EH (cell line): ENCODE measurements at places on chromosomes 12 and 14.
A peak's percentile ranks its signal among the peaks of the same experiment; 100 is the strongest.

GRCh38 chr12:54195080-54195736 lies 6.4 kb upstream of the SMUG1 start:
- DNase-seq: no peak

- peak; percentile 37 for DNase-seq
Measured at GRCh38 chr12:121678716-121679300, 9.4 kb upstream of the MORN3 start.

DNA sequence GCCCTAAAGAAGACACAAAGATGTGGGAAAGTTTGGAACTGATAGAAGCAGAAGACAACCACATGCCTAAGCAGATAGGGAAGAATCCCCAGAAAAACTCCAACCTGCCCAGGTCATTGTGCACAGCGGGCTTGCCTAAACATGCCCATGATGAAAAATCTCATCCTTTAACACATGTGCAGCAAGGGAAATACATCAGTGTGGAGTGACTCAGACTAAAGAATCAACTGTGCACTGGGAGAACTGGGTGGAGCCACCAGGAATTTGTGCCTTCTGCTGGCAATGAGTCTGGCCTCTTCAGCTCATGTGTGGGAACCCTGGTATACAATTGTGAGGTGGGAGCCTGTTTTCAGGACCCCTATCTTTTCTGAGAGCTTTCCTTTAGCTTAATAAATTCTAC lies 398.5 kb downstream of the FSCB start:
- DNase-seq: no peak

GRCh38 chr14:104864267-104865080 lies 594 bp upstream of the CEP170B start:
- DNase-seq: no peak

DNA sequence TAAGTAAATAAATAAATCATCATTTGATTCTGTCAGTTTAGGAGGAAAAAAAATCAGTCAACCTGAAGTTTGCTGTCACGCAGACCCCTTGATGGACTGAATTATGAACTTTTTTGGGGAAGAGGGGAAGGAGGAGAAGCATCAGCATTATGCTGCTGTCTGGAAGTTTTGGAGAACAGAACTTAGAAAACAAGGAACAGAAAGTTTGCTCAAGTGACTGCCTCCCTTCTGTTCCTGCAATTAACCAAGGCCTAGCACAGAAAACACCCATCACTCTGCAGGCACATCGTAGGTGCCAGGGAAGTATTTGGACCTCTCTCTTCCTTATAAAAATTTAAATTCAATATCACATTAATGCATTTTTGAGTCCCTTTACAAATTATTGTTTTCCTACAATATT lies 283.8 kb downstream of the VRK1 start:
- no peak for DNase-seq

GRCh38 chr12:107066691-107067090 lies 26.7 kb downstream of the CRY1 start:
- DNase-seq: no peak

DNA sequence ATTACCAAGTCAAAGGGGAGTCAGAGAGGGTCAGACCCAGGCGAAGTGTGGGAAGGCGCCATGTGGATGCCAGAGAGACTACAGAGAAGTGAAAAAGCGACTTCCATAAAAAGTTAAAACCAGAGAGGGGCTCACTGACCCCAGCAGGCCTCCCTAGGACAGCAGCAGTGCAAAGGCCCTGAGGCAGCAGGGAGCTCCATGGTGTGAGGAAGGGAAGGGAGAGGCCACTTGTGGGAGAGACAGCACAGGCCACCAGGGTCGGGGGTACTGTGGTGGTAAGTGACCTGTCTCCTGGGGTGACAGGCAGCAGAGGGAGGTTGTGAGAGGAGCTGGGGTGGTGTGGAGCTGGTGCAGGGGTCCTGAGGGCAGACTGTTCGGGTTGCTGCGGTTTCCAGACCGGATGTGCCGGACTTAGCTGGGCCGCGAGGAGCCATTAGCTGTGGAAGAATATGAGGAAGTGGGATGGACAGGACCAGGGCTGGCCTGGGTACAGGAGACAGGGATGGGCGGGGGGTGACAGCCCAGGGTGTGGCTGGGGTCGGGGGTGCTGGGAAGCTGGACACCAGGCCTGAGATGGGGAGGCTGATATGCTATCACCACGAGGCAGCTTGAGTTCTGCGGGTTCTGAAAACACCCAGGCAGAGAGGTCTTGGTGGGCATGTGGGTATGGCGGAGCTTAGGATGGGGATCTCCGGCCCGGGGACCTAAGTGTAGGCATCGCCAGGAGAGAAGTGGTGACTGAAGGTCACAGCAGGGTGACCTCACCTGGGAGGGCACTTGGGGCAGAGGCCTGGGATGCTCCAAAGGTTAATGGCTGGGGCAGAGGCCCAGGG lies 22.7 kb downstream of the SETD1B start:
- DNase-seq: no peak
